ENCODE measurements at places on chromosomes 16 and 17. TPM values are rescaled to one million over a fixed set of nuclear protein-coding genes. Genes with fewer than 3 reads are reported as not detected.
A peak's percentile ranks its signal among the peaks of the same experiment; 100 is the strongest.

DNA sequence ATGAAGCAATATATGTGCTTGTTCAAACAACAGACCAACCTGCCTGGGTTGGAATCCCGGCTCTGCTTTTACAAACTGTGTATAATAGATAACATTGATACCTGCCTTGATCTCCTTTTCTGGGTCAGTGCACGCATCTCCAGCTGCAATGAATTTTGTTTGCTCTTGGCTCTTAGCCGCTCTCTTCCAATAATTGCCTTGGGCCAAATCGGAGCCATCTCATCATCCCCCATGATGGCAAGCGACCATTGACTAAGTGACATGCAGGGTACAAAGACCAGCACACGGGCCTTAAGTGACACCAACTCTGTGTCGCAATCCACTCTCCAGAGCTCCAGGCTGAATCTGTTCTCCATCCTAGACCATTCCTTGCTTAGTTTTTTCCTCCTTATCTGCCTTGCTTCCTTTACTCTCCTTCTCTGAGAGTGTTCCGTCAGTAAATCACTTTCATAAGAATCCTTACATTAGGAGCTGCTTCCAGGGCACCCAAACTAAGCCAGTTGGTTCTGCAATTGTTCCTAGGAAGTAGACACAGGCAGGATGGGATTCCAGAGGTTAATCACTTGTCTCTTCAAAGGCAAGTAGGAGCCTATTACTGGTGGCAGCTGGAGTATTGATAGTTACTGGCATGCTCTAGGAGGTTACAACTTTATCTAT is 134.2 kb downstream of the ABCA8 start:
- no peaks in the 10 kb centered on the region for H3K36me3 ChIP-seq
- H3K27ac ChIP-seq, result no peak overlapping the region
- DNase-seq, result no peak
- H3K4me1 ChIP-seq, result no peaks in the 10 kb centered on the region

GRCh38 chr17:5885336-5885735 is 184.8 kb upstream of the WSCD1 start:
- H3K4me3 ChIP-seq, result no peak overlapping the region
- peaks cover 6% of the 10 kb centered on the region for H3K27me3 ChIP-seq
- no peak overlapping the region for H3K27ac ChIP-seq
- no peaks in the 10 kb centered on the region for H3K36me3 ChIP-seq
- H3K4me1 ChIP-seq, result no peaks in the 10 kb centered on the region
- DNase-seq, result no peak

The HSD11B2 gene
- 2.9 TPM for total RNA-seq

- no peak for DNase-seq
- H3K4me1 ChIP-seq, result no peaks in the 10 kb centered on the region
- H3K27ac ChIP-seq, result no peak overlapping the region
- H3K27me3 ChIP-seq, result no peaks in the 10 kb centered on the region
- no peak overlapping the region for H3K4me3 ChIP-seq
- H3K36me3 ChIP-seq, result no peaks in the 10 kb centered on the region
Observed at GRCh38 chr16:54030451-54030850, 256.1 kb downstream of the IRX3 start.

The TMEM204 gene
- total RNA-seq, result 63.1 TPM

GRCh38 chr17:76022285-76022684 is 4.8 kb downstream of the EVPL start:
- no peaks in the 10 kb centered on the region for H3K4me1 ChIP-seq
- no peak overlapping the region for H3K4me3 ChIP-seq
- no peaks in the 10 kb centered on the region for H3K27me3 ChIP-seq
- peaks cover 29% of the 10 kb centered on the region for H3K36me3 ChIP-seq

- H3K27me3 ChIP-seq, result peaks cover 42% of the 10 kb centered on the region
- no peaks in the 10 kb centered on the region for H3K36me3 ChIP-seq
- no peak overlapping the region for H3K4me3 ChIP-seq
- no peaks in the 10 kb centered on the region for H3K4me1 ChIP-seq
Observed at GRCh38 chr16:88994695-88995094, 17.7 kb upstream of the CBFA2T3 start.

The SOCS1 gene
- 17.8 TPM for total RNA-seq

DNA sequence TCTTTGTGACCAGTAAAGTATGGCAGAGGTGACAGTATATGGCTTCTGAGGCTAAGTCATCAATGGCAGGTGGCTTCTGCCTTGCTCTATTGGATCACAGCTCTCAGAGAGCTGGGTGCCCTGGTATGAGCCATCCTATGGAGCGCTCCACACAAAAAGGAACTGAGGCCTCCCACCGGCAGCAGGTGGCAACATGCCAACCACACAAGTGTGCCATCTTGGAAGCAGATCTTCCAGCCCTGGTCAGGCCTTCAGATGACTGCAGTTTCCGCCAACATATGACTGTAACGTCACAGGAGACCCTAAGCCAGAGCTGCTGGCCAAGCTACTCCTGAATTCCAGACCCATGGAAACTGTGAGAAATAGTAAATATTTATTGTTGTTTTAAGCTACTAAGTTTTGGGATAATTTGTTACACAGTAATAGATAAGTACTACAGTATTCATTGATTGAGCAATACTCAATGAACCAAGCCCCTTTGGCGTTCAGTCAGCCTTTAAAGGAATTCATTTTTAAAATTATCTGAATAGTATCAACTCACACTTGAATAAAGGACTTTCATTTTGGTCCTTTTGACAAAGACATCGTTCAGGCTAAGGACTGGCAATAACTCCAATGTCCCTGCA is 69.4 kb upstream of the LHX1 start:
- no peak overlapping the region for H3K27ac ChIP-seq
- no peaks in the 10 kb centered on the region for H3K4me1 ChIP-seq
- H3K4me3 ChIP-seq, result no peak overlapping the region
- no peak for DNase-seq
- peaks cover 6% of the 10 kb centered on the region for H3K27me3 ChIP-seq

DNA sequence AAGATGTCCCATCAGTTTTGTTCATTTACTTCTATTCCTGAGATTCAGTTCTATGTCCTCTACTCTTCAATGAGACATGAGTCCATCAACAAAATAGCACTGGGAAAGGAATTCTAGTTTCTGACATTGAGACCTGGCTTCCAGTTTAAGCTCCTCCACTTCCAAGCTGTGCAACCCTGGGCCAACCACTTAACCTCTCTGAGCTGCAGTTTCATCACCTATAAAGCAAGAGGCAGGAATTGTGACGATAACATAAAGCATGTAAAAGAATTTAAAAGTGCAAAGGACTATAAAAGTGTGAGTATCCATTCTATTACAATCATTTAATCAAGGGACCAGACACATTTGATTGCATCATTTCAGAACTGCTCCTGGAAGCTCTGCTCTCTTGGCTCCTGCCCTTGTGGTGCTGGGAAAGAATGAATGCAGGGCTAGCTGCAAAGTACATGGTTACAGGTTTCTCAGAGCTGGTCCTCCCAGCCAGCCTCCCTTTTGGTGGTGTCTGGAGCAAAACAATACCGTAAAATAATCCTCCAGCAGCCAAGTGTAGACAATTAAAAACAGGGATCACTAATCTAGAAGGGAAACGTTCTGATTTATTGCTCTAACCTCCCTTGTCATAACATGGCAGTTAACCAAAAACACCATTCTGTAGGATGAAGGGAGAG is 113.9 kb downstream of the VPS53 start:
- H3K27ac ChIP-seq, result no peak overlapping the region
- H3K27me3 ChIP-seq, result no peaks in the 10 kb centered on the region
- no peak for DNase-seq
- H3K4me1 ChIP-seq, result peaks cover 38% of the 10 kb centered on the region

The TP53TG3B gene
- total RNA-seq, result not detected

The DPEP2 gene
- total RNA-seq, result 29.5 TPM

DNA sequence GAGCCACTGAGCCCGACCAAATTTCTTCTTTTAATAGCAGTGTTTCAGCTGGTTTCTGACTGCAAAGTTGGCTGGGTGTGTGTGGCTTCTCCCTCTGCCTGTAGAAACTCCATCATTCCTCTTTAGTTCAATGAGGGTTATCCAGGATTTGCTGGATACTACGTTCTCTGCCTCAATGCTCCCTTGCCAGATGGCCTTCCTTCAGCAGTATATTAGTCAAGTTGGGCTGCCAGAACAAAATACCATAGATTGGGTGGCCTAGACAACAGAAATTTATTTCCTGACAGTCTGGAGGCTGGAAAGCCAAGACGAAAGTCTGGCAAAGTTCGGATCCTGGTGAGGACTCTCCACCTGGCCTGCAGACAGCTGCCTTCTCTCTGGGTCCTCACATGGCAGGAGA is 103.7 kb downstream of the NOG start:
- no peaks in the 10 kb centered on the region for H3K36me3 ChIP-seq
- H3K4me1 ChIP-seq, result no peaks in the 10 kb centered on the region
- no peak for DNase-seq
- no peaks in the 10 kb centered on the region for H3K27me3 ChIP-seq

- DNase-seq, result peak; percentile 62
- H3K36me3 ChIP-seq, result peaks cover 10% of the 10 kb centered on the region
- H3K27me3 ChIP-seq, result no peaks in the 10 kb centered on the region
- no peak overlapping the region for H3K4me3 ChIP-seq
- no peak overlapping the region for H3K27ac ChIP-seq
Observed at GRCh38 chr16:12573730-12574383, 229.8 kb downstream of the CPPED1 start.

DNA sequence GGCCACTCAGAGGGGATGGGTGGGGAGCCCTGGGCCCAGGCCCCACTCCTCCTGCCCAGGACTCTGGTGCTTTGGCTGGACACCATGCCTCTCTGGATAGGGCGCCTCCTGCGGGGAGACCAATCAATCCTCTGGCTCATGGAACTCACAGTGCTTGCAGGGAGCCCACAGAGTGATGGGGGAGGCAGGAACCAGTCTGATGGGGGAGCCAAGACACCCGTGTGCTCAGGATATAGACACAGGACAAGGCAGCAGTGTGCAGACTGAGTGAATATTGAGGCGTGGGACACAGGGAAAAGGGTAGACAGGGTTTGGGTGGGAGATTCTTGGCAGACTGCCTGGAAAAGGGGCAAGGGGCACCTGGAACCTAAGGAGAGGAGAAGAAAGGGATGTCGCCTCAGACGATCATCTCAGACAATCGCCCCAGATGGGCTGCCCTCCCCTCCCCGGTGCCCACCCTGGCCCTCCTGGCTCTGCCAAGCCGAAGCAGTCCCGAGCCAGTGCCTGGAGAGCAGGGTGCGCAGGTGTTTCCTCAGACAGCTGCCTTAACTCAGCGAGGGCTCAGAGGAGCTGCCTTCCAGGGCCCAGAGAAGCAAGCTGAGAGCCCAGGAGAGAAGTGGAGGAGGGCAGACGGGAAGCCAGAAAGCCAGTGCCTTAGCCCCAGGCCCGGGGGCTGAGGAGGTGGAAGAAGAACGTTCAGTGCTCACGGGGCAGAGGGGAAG is 37.4 kb upstream of the DLX4 start:
- H3K4me1 ChIP-seq, result no peaks in the 10 kb centered on the region
- peaks cover 41% of the 10 kb centered on the region for H3K27me3 ChIP-seq
- H3K36me3 ChIP-seq, result no peaks in the 10 kb centered on the region
- no peak overlapping the region for H3K4me3 ChIP-seq
- H3K27ac ChIP-seq, result no peak overlapping the region
- DNase-seq, result no peak

The RARA gene
- 82.6 TPM for total RNA-seq

GRCh38 chr17:63425483-63425882 is 20.6 kb downstream of the CYB561 start:
- H3K27ac ChIP-seq, result no peak overlapping the region
- peak; percentile 68 for DNase-seq
- no peak overlapping the region for H3K4me3 ChIP-seq
- H3K36me3 ChIP-seq, result peaks cover 22% of the 10 kb centered on the region
- peaks cover 29% of the 10 kb centered on the region for H3K4me1 ChIP-seq

The ATP1B2 gene
- total RNA-seq, result 3.1 TPM

DNA sequence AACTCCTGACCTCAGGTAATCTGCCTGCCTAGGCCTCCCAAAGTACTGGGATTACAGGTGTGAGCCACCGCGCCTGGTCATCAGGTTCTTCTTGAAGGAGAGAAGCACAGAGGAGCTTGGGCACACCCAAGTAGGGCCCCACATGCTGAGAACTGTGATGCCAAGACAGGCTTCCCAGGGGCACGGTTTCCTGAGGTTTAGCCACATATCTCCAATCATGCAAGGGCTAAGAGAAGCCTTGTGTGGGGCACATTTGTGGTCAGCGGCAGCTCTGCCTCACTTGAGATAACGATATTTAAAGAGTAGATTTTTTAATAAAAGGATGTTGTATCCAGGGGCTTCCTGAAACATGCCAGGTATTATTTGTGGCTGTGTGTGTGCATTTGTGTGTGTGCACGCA is 46.9 kb downstream of the CUEDC1 start:
- peaks cover 51% of the 10 kb centered on the region for H3K4me1 ChIP-seq
- no peak overlapping the region for H3K27ac ChIP-seq
- no peak for DNase-seq
- no peaks in the 10 kb centered on the region for H3K27me3 ChIP-seq

The SLC46A1 gene
- total RNA-seq, result 23.3 TPM

DNA sequence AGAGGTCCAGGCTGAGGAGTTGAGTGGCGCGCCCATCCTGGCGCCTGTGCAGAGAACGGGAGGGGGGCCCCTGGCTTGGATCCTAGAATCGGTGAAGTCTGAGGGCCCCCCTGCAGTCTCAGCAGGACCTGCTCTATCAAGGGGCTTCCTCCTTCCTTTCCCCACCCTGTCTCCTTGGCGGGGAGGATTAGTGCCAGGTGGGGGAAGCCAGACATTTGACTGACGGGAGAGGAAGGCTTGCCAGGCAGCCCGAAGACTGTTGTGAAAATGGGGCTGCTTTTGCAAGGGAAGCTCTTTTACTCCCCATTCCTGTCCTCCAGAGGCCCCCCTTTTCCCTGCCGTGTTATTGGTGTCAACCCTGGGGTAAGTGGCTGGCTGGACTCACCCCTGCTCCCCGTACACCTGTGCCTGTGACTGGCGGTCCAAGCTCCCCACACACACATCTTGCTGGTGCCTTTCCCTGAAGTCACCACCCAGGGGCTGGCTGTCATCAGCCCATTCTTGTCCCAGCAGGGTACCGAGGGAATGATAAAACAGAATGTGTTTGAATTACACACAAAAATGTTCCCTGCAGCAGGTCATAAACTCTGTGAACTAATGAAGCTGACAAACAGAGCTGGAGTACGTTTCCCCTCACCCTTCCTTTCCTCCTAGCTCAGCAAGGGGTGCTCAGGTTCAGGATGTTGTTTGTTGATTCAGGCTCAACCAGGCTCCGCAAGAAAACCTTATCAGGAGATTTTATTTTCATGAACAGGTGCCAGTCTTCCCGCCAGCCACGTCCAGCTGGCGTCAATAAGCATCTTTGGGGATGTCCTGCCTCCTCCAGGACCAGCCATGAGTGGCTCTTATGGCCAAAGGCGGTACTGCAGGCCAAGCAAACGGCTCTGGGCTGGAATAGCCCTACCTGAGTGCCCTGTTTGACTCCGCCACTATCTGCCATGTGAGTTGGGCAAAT is 4.4 kb upstream of the ARMC7 start:
- peak overlapping the region; percentile 46 for H3K27ac ChIP-seq
- DNase-seq, result peak; percentile 75
- H3K36me3 ChIP-seq, result peaks cover 16% of the 10 kb centered on the region

The XAF1 gene
- total RNA-seq, result 129 TPM

DNA sequence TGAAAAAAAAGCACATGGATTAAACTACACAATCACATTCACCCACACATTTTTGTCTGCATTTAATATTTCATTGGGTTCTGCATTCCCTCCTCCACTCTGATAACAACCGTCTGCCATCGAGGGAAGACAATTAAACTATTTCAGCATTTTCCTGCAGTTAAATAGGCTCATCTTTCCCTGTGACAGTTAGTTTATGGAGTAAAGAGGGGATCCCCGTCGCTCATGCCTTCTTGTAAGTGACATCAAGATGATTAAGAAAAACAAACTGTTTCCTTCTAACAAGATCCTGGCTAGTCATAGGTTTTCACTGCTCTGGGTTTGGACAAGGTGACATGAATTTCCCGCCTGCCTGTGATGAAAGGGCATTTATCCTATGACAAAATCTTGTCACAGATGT is 98.0 kb upstream of the DYNLRB2 start:
- H3K27ac ChIP-seq, result no peak overlapping the region
- H3K4me1 ChIP-seq, result no peaks in the 10 kb centered on the region
- no peaks in the 10 kb centered on the region for H3K27me3 ChIP-seq
- no peaks in the 10 kb centered on the region for H3K36me3 ChIP-seq
- DNase-seq, result no peak

All from lower lobe of right lung (tissue), 2 donors.